ENCODE measurements at places on chromosomes 1 and 21.
A peak's percentile ranks its signal among the peaks of the same experiment; 100 is the strongest.

GRCh38 chr1:211701733-211702132 is 26.3 kb upstream of the NEK2 start:
- no peak for DNase-seq

DNA sequence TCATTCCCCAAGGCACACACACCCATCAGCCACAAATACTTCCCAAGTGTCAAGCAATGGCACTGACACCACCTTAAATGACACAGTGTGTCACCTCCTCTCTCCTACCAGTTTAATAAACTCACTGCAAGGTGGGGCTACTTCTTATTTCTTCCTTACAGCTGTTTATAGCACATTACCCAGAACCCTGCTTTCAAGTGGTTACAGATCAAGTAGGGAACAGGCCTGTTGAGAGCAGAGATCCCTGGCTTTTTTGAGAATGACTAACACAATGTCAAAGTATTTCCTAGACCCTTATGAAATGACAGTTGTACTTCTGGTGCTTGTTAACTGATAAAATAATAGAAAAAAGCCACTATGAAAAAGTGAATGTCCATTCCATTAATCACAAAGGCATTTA is 19.8 kb downstream of the ZBTB17 start:
- DNase-seq, result peak; percentile 70

GRCh38 chr1:81142099-81142826 is 658.5 kb upstream of the ADGRL2 start:
- peak; percentile 80 for DNase-seq

GRCh38 chr1:189350983-189351616 is 1126.6 kb downstream of the BRINP3 start:
- DNase-seq, result no peak

DNA sequence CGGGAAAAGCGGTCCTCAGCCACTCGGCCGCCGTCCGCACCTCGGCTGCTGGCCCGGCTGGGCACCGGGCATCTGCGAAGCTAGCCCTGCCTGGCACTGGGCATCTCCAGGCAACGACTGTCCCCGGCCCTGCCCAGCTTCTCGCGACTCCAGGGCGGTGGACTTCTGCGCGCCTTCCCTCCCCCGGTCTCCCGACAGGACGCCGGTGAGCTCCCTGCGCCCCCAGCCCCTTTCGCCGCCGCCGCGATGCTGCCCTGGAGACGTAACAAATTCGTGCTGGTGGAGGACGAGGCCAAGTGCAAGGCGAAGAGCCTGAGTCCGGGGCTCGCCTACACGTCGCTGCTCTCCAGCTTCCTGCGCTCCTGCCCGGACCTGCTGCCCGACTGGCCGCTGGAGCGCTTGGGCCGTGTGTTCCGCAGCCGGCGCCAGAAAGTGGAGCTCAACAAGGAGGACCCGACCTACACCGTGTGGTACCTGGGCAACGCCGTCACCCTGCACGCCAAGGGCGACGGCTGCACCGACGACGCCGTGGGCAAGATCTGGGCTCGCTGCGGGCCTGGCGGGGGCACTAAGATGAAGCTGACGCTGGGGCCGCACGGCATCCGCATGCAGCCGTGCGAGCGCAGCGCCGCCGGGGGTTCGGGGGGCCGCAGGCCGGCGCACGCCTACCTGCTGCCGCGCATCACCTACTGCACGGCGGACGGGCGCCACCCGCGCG is 514 bp downstream of the FAM43B start:
- DNase-seq, result peak; percentile 16

GRCh38 chr1:157856538-157856937 is 14.9 kb upstream of the CD5L start:
- DNase-seq, result no peak

DNA sequence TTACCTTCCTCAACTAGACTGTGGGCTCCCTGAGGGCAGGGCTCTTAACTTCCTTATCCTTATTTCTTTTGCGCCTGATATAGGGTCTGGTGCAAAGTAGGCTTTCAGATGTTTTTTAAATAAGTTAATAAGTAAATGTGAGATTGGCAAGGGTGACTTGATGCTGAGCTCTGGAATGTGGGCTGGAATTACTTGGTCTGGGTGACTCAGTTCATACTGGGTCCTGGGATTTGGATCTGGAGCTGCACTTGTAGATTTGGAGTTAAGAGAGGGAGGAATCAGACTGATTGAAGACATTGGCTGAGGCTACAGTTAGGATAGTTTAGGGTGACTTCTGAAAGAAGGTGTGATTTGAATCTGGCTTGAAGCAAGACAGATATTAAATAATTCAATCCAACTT is 190.9 kb downstream of the GIPC2 start:
- no peak for DNase-seq

- DNase-seq, result no peak
Measured at GRCh38 chr21:43835050-43835449, 30.0 kb upstream of the AGPAT3 start.

GRCh38 chr1:13507075-13507474 is 6.7 kb downstream of the LRRC38 start:
- no peak for DNase-seq

- peak; percentile 55 for DNase-seq
Measured at GRCh38 chr21:27371975-27372331, 405.1 kb upstream of the ADAMTS5 start.

- peak; percentile 13 for DNase-seq
Measured at GRCh38 chr1:231683439-231684165, 57.0 kb downstream of the DISC1 start.

GRCh38 chr1:240413732-240414131 is 198.2 kb downstream of the GREM2 start:
- no peak for DNase-seq

DNA sequence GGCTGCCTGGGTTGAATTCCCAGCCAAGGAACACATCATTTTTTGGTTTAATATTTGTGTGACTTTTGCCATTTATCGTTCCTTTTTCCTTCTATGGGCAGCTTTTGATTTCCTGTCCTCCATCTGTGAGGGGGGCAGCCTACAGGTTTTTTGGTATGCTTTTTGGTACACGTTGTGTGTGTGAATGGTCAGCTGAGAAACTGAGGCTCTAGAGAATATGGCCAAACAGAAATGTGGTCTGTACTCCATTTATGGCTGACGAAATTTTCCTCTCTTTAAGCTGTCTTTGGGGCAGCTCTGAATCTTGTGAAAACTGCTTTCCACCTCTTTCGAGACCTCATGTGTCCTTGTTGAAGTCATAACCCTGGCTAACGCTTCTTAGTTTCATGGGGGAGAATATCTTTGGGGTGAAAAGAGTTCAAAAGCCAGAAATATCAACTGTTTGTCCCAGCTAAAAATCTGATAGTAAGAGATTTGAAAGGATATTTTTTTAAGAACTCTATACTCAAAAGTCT is 26.6 kb downstream of the NRDC start:
- no peak for DNase-seq

GRCh38 chr1:180269645-180270529 is 39.8 kb downstream of the LHX4 start:
- DNase-seq, result no peak

- no peak for DNase-seq
Measured at GRCh38 chr1:235721982-235722381, 72.4 kb upstream of the GNG4 start.

- no peak for DNase-seq
Measured at GRCh38 chr1:158932171-158932570, 819 bp downstream of the PYHIN1 start.

- peak; percentile 74 for DNase-seq
Measured at GRCh38 chr1:239386453-239387303, at the start of gene CHRM3. Gene CHRM3 (plus strand): TSS chr1:239386568. CDS start chr1:239907452, 520,884 bp downstream.

All from fibroblast of lung (primary cell).